Stimulated activated naive CD4-positive, alpha-beta T cell (primary cell): ENCODE measurements at places on chromosomes 1 and 21.

DNA sequence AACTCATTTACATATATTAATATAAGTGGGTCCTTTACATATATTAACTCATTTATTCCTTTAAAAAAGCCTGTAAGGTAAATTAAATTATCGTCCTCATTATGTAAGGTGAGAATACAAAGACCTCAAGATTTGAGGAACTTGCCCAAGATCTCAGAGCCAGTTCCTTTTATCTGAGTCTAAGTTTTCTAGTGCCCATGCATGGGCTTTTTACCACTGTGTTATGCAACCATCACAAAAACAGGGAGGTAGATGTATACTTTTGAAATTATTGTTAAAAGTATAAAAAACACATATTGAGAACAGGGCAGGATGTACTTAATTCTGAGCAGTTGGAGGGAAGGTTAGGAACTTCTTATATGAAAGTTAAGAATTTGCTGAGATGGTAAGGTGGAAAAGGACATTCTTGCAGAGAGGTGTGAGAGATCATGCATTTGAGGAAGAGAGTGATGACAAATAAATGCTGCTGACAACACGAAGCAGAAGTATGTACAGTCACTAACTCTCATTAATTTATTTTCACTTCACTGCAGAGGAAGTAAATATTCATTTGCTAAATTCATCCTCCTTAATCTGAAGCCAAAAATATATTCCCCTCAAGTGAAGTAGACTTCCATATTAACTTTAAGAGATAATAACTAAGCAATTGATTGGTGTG, 28.9 kb upstream of the LYPLAL1 start:
- DNase-seq = no peak

DNA sequence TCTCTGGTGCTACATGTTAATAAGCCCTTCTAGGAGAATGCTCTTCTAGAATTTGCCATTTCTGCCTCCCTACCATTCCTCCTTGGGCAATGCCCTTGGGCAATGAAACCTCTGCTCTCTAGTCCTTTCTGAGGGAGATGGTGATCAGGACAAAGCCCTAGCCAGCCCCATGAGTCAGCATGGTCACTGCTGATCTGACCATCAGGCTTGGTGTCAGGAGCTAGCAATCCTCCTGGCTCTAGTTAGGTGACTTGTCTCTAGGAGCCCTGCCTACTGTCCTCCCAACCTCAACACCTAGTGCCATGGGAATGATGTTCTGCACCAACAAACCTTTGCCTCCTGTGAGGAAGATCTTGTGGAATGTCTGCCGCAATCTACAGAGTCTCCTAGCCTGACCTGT, 89.8 kb downstream of the NMNAT2 start:
- DNase-seq = no peak

DNA sequence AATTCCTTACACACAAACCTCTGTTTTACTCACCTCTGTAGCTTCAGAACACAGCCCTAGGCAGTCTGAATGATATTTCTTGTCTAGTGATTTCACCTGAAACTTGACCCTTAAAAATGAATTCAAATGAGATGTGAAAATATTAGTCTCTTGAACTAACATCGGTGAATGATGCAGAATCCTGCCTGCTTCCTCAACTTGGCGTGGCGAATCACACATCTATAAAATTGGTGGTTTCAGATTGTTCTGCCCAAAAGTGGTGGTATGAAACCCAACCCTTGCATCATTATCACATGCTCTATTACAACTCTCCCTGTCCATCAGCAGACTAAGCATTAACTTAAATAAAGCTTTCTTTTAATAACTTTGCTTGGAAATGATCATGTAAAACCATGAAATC, 26.9 kb upstream of the C1orf21 start:
- DNase-seq = no peak

DNA sequence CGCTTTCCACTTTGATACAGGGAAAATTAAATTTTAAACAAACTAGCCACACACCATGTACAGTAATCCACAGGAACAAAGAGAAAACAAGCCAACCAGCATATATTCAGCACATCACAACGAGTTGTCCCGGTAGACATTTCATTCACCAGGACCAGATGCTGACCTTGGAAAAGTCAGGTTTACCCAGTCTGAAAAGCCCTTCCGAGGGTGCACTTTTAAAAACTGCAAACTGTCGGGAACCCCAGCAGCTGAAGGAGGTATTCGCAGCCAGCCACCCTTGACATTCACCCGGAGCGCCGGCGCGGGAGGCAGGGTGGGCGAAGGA, 1.2 kb downstream of the MCOLN3 start:
- DNase-seq = peak; percentile 15

- no peak for DNase-seq
These were observed 27.9 kb downstream of the MORC3 start for GRCh38 chr21:36347962-36348328.

GRCh38 chr1:55478742-55479141, 263.6 kb upstream of the USP24 start:
- no peak for DNase-seq
